ENCODE measurements at places on chromosomes 4 and X.

GRCh38 chr4:85720735-85721134, 245.8 kb downstream of the ARHGAP24 start:
- no peak for DNase-seq

- peak; percentile 1 for DNase-seq
Observed at GRCh38 chrX:130171446-130172126, at the start of gene RAB33A. Gene RAB33A (plus strand): TSS chrX:130171962. CDS start chrX:130172063, 101 bp downstream.

GRCh38 chr4:155693015-155693663, 26.5 kb downstream of the GUCY1A1 start:
- no peak for DNase-seq

- DNase-seq: no peak
Observed at GRCh38 chr4:172344308-172344938, 531.2 kb downstream of the GALNTL6 start.

DNA sequence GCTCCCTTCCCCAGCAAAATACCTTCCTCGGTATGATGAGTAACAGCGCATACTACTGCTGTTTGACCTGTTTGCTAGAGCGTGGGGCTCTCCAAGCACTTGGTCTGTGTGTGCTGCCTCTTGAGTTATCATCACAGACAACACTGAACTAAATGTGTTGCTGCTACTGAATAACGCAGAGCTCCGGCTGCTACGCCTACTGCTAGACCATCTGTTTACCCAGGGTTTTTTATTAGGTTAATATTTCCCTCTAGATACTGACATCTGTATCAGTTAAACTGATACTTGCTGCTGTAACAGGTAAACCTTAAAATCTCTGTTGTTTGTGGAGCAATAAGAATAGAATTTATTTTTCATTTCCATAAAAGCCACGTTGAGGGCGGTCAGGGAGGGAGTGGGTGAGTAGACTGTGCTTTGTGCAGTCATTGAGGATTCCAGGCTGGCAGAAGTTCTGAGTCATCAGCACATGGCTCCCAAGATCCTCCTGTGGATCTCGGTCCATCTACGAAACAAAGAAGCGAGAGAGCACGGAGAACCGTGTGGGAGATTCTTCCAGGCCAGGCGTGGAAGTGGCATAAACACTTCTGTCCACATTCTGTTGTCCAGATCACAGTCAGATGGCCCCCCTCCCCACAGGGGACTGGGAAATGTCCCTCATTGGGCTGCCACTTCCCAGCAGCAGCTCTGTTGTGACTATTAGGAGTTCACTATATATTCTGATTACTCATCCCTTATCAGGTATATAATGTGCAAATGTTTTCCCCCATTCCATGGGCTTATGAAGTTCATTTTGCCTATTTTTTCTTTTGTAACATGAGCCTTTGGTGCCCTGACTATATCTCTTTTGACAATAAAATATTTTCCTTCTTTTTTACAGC, 14.1 kb downstream of the GRK4 start:
- DNase-seq: no peak

GRCh38 chr4:65971686-65972085, 301.4 kb upstream of the EPHA5 start:
- no peak for DNase-seq
